Right cardiac atrium (tissue), 5 donors: ENCODE measurements at places on chromosomes 3 and 15. TPM values are rescaled to one million over a fixed set of nuclear protein-coding genes. Genes with fewer than 3 reads are reported as not detected.

DNA sequence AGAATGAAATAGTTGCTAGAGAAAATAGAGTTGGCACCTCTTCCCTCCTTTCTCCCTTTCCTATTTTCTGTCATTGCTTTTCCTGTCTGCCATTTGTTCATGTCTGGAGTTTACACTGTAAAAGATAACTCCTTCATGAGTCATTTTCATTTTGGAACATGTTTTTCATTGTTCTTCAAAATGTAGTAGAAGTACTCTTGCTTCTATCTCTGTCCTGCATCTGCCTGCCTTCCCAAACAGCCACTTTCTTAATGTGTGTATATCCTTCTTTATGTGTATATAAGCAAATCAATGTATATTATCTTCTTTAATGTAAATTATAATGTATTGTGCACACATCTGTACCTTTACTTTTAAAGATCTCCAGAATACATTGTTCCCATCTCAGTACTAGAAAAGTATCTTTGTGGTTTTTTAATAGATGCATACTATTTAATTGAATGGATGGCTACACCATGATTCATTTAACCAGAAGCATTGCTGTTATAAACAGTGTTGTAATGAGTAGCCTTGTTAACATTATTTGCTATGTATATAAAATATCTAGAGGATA lies 41.1 kb downstream of the TSC22D2 start:
- no peak for DNase-seq

The TNFSF10 gene
- total RNA-seq, result 9.6 TPM

The FAM174B gene
- total RNA-seq, result 9.5 TPM

The LRRC58 gene
- 14.6 TPM for total RNA-seq

DNA sequence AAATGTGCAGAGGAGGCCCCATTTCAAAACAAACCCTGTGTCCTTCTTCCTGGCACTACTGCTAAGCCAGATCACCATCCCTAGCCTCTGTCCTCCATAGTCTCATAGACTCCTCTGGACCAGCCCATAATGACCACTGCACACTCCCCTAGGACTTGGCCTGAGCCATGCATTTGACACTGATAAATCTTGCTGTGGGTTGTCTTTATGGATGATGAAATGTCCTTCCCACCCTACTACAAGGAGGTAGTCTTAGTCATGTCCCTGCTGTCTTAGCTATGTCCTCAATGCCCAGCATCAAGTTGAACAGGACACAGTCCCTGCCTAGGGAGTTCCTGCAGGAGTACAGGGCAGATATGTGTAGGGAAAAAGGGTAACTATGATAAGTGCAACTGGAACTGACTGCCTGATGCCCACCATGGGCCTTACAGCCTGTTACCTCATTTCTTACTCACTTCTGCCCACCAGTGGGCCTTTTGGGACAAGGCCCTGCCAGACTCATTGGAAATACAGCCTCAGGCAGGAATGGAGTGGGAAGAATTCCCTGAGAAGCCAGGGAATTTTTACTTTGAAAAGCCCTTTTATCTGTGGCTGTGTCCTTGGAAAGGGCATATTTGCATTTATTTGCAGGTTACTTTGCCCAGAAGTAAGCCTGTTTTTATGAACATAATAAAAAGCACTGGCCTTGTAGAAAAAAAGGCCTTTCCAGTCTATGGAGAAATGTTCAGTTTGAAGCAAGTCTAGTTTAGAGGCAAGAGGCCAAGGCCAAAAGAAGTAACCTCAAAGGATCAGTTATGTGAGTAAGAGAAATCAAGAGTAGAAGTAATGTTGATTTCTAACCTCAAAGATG lies 199.6 kb upstream of the EIF1B start:
- DNase-seq, result peak; percentile 38

GRCh38 chr3:192915304-192915703 lies 2.4 kb downstream of the MB21D2 start:
- no peak for DNase-seq

The PLAAT1 gene
- 14.3 TPM for total RNA-seq

- DNase-seq, result peak; percentile 76
Measured at GRCh38 chr15:92521624-92522008, 127.9 kb downstream of the ST8SIA2 start.

GRCh38 chr15:34038871-34039789 lies at the start of gene AVEN:
Gene AVEN (minus strand): TSS chr15:34039204. CDS start chr15:34039046, 158 bp downstream.
- peak; percentile 84 for DNase-seq

- DNase-seq, result no peak
Measured at GRCh38 chr3:187445356-187445755, 77.2 kb downstream of the RTP4 start.

- DNase-seq, result no peak
Measured at GRCh38 chr3:40753291-40753770, 228.6 kb downstream of the ZNF621 start.

DNA sequence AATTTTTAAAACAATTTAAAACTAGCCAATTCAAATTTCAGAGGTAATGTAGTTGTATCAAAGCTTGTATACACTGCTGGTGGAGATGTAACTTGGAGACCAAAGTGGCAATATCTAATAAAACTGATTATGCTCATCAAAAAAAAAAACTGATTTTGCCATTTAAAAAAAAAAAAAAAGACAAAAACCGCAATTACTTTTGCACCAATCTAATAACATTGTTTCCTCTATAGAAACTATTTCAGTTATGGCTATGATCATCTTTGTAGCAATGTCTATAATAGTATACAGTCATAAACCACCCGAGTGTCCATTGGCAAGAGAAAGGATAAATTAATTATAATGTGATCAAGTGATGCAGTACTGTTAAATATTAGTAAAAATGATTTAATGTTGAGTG lies 149.3 kb upstream of the SEMA6D start:
- DNase-seq, result no peak

DNA sequence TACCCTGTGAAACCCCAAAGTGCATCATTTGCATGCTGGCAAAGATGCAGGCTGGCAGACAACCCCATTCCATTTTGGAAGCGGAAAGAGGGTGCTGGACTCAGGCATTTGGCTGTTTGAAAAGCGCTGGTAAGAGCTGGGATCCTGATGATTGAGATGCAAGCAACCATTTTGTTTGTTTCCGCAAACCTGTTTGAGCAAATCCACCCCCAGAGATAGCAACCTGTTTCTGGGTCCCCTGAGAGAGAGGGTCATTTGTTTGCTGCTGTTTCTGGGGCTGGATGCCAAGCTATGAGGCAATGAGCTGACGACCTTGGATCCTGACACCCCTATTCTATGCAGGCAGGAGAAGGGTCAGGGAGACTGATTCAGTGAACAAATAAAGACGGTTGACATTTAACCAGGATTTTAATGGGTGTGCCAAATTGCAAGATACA lies 9.8 kb downstream of the SLC6A1 start:
- no peak for DNase-seq

GRCh38 chr3:168002786-168003368 lies 92.8 kb downstream of the GOLIM4 start:
- DNase-seq, result no peak

The P4HTM gene
- total RNA-seq, result 39.4 TPM

DNA sequence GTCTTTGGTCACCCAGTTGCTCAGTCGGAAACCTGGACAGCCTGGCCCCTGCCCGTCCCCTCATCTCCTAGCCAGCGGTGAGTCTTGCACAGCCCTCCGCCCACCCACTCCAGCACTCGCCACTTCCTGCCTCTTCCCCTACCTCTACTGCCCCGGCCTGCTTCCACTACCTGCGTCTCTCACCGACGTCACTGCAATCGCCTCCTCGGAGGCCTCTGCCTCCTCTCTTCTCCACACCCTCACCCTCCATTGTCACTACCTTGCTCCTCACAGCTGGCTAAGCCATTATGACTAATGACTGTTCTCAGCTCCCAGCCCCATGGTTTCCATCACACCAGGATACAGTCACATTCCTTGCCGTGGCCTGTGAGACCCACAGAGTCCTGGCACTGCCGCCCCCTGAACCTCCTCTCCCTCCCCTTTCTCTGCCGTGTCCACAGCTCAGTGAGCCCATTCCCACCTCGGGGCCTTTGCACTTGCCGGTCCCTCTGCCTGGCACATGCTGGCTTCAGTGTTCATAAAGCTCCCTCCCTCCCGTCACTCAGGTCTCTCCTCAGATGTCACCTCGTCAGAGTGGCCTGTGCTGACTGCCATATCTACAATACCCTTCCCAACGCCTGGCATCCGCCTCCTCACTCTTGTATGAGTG lies 104.8 kb downstream of the FBLN2 start:
- DNase-seq, result no peak

DNA sequence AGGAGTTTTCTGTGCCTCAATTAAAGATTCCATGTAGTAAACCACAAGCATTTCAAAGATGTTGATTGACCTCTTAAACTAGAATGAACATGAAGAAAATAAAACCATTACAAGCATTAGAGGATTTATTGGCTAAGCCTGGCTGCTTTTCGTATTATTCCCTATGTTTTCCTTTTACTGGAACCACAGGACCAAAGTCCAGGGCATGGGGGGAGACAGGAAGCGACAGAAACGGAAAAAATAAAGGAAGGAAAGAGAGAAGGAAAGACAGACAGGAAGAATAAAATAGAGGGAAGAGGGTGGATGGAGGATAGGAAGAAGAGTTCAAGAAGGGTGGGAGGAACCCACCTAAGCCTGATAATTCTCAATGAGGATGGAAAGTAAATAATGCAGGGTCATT lies 169.9 kb downstream of the SHQ1 start:
- DNase-seq, result no peak

- no peak for DNase-seq
Measured at GRCh38 chr3:13658681-13659080, 109.8 kb downstream of the FBLN2 start.

DNA sequence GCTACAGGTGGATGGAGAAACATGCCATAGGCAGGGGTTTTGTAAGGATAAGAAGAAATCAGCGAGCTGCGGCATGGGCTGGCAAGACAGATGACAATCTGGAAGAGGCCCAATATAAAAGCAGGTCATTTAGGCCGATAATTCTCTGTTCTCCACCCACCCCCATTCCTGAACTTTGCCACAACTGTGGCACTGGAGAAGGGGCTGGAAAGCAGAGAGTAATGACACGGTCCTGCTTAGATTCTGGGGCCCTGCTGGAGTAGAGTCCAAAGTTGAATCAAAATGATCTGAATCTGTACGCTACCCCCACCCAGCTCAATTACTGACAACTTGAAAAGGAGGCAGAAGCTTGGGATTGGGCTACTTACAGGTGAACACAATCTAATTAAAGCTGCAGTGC lies 18.4 kb upstream of the BUB1B start:
- no peak for DNase-seq

The FRMD5 gene
- total RNA-seq, result 49.2 TPM

- DNase-seq, result no peak
Measured at GRCh38 chr3:8380904-8381704, 120.5 kb upstream of the LMCD1 start.

The GHSR gene
- not detected for total RNA-seq

GRCh38 chr15:72566973-72567372 lies 87.5 kb upstream of the GOLGA6B start:
- DNase-seq, result no peak
